Esophagus squamous epithelium (tissue), 5 donors: ENCODE measurements at places on chromosomes 16 and 17.

DNA sequence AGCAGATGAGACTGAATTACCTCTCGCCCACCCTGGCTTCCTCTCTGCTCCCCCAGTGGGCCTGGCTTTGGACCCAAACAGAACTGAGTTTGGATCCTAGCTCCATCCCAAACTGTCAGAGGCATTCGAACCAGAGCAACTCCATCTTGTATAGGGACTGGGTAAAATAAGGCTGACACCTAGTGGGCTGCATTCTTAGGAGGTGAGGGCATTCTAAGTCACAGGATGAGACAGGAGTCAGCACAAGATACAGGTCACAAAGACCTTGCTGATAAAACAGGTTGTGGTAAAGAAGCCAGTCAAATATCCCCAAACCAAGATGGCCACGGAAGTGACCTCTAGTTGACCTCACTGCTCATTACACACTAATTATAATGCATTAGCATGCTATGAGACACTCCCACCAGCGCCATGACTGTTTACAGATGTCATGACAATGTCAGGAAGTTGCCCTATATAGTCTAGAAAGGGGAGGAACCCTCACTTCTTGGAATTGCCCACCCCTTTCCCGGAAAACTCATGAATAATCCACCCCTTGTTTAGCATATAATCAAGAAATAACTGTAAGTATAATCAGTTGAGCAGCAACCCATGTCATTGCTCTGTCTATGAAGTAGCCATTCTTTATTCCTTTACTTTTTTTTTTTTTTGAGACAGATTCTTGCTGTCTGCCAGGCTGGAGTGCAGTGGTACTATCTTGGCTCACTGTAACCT, 44.4 kb downstream of the LYRM1 start:
- no peak for DNase-seq

DNA sequence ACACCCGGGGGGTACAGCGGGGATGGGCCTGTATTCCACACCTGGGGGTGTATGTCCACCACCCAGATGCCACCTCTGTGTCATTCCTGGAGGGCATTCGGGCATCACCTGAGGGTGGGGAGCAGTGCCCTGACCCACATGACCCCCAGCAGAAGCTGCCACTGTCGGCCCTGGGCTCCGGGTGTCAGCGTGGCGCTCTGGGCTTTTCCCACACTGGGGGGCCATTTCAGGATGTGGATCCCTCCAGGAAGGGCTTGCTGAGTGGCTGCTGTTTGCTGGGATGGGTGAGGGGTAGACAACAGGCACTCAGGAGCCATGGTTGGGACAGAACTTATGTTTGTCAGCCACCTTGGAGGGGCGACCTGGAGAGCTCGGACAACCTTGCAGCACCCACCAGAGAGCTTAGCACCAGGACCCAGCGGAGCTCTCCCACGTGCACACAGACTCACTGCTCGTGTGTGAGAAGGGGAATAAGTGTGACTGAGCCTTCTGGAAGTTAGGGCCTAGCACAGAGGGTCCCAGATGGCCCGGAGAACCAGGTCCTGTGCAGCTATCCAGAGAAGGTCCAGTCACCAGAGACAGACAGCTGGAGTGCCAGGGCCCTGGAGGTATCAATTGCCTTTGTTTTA, 102.7 kb downstream of the METRNL start:
- DNase-seq, result no peak

DNA sequence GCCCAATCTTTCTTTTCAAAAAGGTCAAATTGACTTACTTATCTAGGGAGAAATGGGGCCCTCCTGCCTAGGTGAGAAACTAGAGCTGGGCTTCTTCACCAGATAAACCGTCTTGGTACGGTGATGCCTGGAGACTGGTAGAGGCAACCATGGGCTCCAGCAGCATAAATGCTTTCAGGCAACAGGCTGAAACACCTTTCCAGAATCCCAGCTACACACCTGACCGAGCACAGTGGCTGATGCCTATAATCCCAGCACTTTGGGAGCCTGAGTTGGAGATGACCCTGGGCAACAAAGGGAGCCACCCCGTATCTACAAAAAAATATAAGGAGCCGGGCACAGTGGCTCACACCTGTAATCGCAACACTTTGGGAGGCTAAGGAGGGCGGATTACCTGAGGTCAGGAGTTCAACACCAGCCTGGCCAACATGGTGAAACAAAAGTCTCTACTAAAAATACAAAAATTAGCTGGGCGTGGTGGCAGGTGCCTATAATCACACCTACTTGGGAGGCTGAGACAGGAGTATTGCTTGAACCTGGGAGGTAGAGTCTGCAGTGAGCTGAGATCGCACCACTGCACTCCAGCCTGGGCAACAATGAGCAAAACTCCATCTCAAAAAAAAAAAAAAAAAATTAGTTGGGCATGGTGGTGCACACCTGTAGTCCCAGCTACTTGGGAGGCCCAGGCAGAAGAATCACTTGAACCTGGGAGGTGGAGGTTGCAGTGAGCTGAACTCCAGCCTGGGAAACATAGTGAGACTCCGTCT, 8.0 kb downstream of the TRAF4 start:
- no peak for DNase-seq

- no peak for DNase-seq
Measured at GRCh38 chr17:19897903-19898302, 30.2 kb upstream of the ULK2 start.

DNA sequence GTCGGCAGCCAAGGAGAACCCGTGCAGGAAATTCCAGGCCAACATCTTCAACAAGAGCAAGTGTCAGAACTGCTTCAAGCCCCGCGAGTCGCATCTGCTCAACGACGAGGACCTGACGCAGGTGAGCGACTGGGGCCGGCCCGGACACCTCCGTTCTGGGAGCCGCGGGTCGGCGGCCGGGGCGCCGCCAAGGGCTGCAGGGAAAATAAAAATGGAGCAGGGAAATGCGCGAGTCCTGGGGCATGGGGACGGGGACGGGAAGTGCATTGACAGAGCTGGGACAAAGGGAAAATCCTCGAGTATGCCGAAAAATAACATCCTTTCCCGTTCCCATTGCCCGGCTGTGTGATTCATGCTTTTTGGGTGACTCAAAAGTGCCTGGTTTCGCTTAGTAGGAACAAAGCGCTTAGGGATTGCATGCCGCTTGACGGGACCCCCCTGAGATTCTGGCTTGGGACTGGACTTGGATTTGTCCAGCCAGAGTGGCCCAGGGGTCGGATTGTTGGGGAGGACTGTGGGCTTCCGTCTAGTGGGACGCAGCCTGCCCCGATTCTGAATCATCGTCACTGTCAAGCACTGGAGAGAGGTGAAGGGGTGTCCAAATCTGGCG, 699 bp downstream of the MPRIP start:
- no peak for DNase-seq

DNA sequence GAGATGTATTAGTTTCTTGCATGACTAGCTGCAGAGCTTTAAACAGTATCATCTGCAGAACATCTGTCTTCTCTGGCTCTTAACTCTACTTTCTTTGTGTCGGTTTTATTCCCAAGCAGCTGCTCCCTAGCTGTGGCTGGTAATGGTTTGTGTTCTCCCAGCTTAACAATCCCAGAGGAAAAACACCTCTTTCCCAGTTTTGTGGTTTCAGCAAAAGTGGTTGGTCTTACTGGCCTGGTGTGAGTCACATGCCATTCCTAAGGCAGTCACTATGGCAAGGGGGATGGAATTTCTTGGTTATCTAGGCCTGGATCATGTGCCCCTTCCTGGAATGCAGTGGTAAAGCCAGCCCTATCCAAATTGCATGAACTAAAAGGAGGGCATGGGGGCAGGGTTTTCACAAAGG, 27.5 kb downstream of the OMG start:
- DNase-seq, result no peak

GRCh38 chr16:78298986-78299385, 199.5 kb downstream of the WWOX start:
- no peak for DNase-seq

DNA sequence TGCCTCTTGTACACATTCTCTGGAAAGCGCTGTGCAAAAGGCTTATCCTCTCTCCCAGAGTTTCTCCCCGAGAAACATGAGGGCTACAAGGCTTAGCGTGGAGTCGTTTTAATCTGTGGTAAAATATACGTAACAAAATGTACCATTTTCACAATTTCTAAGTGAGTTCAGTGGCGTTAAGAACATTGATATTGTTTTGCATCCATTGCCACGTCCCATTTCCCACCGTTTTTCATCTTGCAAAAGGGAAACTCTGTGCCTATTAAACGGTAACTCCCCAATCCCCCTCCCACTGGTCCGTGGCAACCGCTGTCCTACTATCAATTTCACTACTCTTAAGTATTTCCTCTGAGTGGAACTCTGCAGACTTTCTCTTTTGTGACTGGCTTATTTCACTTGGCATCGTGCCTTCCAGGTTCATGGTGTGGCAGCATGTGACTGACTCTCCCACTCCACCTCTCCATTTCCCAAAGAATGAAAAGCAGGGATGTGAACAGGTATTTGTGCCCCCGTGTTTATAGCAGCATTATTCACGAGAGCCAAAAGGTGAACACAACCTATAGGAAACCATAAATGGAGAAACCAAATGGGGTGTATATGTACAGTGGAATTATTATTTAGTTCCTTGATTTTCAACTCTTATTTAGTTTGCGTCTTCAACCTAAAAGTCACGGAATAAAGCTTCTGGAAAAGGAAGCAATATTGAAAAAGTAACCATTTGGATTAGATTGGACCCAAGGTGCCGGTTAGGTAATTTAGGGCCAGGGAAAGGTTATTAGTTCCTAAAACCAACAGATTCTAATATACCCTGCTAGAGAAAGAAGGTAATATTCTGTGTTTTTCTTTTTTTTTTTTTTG, 1.1 kb upstream of the USP32 start:
- DNase-seq, result no peak

GRCh38 chr16:20707461-20707860, 10.0 kb upstream of the ACSM1 start:
- DNase-seq, result no peak

GRCh38 chr17:8785547-8786413, 13.4 kb downstream of the MFSD6L start:
- DNase-seq, result no peak

DNA sequence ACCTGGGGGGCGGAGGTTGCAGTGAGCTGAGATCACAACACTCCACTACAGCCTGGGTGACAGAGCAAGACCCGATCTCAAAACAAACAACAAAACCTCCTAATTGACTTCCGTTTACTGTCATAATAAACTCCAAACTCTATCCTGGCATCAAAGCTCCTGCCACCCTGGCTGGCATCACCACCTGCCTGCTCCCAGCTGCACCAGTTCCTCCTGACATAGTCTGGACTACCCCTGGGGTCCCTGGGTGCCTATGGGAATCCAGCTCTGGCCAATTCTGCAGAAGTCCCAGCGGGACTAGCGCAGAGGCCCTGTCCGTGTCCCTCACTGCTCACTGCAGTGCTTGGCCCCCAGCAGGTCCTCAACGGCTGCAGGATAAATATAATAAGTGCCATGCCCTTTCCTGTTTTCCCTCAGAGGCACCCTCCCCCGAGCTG, 723 bp downstream of the NTHL1 start:
- no peak for DNase-seq

- no peak for DNase-seq
Measured at GRCh38 chr16:10090816-10091215, 91.4 kb downstream of the GRIN2A start.

GRCh38 chr17:68771867-68772515, 170.8 kb upstream of the FAM20A start:
- no peak for DNase-seq

- no peak for DNase-seq
Measured at GRCh38 chr16:743794-744500, 3.1 kb upstream of the CIAO3 start.

GRCh38 chr17:78944956-78945355, 19.8 kb upstream of the TIMP2 start:
- no peak for DNase-seq

GRCh38 chr17:12463102-12463501, 202.6 kb upstream of the MYOCD start:
- no peak for DNase-seq

DNA sequence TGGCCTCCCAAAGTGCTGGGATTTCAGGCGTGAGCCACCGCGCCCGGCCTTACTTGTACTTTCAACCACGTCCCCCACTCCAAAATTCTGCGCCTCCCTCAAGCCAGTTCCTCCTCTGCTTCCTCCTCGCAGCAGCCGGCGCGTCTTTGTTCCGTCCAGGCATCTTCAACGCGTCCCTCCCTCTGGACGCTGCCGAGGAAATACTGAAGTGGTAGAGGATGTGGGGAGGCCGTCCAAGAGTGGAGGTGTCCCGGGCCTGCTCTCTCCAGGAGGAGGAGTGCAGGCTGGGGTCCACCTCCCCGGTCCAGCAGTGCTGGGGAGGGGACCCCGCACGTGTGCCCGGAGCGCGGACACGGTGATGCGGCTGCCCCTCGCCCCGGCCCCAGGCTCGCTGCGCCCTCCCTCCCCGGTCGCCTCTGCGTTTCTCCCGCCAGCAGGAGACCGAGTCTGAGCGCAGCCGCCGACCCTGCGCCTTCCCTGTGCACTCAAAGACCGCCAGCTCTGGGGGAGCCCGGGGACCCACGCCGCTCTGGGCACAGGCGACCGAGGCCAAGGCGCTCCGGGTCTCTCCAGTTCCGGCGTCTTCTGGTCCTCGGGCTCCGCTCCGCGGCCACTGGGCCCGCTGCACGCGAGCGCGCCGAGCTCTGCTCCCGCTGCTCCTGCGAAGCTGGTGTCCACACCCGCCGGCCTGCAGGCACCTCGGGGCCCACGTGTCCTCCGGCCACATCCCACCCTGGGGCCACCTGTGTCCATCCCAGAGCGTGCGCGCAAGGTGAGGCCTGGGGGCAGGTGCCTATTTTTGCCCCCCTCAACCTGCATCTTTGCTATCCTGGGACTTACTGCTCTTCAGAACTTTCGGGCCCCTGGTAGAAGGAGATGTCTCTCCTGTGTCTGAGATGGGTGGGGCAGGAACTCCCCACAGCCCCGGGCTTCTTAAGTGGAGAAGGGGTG, 31.7 kb downstream of the OSBPL7 start:
- no peak for DNase-seq

DNA sequence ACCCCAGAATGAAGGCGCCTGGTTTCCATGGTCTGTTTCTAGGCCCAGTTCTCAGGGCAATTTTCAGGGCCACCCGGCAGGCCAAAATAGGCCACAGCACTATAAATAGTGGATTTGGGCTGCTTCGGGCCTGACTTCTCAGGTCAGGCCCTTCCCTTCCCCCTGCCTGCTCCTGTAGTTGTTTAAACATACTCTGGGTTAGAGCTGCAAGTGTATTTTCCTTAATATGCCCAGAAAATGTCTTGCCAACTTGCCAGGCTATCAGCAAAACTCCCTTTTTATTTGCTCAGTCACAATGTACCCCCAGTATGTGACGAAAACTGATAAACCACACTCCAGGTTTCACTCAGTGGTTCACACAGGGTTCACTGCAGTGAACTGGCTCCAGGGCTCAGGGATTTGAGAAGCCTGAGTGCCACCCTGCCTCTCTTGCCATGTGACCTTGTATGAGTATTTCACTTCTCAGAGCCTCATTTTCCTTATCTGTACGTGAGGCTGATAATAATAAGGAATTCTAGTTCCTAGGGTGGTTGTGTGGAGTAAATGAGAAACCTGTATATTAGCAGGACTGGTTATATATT, 76.5 kb downstream of the GPRC5B start:
- no peak for DNase-seq

- DNase-seq, result no peak
Measured at GRCh38 chr16:75947626-75948239, 221.4 kb upstream of the CPHXL start.

DNA sequence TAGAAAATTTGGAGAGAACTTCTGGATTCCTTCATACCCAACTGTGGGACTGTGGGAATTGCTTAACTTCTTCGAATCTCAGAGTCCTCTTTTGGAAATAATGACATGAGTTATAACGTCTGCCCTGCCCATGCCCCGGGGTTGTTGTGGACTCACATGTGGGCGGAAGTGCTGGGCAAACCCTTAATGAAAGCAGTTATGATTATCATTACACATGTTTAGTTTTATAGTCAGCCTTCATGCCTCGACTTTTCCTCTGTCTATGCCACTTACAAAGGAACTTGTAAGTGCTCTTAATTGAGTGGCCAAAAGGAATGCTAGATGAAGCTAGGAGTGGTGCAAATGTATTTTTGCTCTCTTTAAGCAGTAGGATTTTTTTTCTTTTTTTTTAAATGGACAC, 3.9 kb downstream of the KRT27 start:
- DNase-seq, result no peak
